ENCODE measurements at places on chromosomes 13 and 19.

DNA sequence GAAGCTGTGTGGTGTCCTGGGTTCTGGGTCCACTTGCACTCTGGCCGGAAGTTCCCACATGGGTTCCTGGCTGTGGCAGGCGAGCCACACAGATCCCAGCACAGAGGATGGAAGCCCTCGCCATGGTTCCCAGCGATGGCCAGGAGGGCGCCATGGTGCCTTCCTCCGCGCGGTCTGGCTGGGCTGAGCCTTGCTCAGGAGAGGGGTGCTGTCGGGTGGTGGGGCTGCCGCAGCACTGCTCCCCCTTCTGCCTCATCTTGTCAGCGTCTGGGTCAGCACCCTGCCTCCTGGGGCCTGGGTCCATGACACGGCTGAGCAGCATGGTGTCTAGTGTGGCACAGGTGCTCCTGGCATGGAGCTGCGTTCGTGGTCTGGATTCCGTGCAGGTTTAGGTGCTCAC is 33.5 kb downstream of the DOT1L start:
- no peak for DNase-seq

GRCh38 chr13:76696370-76696769 is 189.8 kb downstream of the KCTD12 start:
- no peak for DNase-seq

DNA sequence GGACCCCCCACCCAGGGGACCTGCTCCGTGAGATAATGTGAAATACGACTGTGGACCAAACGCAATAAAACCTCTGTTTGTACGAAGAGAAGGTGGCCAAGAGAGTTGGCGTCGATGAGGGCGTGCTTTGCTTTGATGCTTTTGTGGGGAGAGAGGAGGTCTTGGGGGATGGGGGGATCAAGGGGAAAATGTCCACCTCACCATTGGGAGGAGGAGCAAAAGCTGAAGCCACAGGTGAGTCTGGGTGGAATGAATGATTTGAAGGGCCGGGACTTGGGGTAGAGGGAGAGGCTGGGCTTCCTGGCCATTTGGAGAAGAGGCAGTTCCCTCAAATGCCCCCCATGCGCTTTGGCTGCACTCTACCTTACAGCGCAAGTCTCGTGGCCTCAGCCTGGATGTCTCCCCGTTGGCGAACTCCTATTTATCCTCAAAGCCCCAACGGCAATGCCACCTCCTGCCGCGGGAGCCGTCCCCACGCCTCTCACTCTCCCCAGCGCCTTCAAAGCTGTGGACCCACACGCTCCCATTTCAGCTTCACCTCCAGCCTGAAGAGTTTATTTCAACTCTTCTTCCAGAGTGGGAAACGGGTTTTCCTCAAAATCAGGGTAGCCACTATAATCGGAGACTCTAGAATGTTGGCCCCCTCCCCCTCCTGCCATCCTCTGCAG is 795 bp upstream of the ABCA7 start:
- no peak for DNase-seq

DNA sequence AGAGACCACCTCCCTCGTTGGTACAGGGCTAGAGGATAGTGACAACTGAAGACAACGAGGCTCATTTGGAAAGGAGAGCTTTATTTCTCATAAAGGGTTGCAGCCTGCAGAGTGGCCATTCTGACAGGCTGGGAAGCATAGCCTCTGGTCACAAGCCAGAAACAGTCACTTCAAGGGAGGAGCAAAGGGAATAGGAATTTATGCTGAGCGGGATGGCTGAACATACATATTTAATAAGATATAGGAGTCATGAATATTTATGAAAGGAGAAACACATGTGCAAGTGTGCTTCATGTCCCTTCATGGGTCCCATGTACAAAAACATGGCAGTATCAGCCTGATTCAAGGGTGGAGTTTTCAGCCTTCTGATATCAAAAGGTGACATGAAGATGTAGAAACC is 27.1 kb upstream of the URI1 start:
- no peak for DNase-seq

DNA sequence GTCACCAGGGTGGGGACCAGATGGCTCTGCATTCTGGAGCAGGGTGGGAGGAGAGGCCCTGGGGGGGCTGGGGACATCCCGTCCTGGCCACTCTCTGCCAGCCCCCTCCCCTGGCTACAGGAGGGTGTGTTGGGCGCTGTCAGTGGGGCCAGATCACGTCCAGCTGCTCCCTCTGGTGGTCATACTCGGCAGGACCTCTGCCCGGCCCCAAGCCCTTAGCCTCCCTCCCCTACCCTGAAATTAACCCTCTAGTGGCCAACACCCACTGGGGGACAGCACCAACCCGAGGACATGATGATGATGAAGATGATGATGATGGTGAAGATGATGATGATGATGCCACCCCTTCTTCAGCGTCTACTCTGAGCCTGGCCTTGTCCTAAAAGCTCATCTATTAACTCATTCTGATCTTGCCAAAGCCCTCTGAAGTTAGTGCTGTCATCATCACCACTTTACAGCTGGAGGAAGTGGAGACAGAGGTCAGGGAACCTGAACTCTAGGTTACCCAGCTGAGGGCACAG is 590 bp upstream of the LGI4 start:
- no peak for DNase-seq

DNA sequence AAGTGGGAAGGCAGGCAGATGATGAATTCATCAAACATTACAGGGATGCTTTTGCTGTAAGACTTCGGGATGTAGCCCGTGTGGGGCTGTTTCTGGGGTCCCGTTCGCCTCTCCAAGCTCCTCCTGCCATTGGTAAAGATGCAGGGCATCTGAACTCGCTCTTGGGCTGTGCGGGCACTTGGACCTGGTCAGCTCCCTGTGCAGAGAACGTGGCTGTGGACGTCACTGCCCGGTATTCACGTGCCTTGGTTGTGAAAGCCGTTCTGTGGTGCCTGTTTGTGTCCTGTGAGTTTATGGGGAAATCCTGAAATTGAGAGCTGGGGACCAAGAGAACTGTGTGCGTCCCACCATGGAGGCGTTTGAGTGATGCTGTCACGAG is 5.4 kb downstream of the TFDP1 start:
- no peak for DNase-seq

GRCh38 chr19:34041925-34042521 is 130.3 kb upstream of the LSM14A start:
- DNase-seq: peak; percentile 50

DNA sequence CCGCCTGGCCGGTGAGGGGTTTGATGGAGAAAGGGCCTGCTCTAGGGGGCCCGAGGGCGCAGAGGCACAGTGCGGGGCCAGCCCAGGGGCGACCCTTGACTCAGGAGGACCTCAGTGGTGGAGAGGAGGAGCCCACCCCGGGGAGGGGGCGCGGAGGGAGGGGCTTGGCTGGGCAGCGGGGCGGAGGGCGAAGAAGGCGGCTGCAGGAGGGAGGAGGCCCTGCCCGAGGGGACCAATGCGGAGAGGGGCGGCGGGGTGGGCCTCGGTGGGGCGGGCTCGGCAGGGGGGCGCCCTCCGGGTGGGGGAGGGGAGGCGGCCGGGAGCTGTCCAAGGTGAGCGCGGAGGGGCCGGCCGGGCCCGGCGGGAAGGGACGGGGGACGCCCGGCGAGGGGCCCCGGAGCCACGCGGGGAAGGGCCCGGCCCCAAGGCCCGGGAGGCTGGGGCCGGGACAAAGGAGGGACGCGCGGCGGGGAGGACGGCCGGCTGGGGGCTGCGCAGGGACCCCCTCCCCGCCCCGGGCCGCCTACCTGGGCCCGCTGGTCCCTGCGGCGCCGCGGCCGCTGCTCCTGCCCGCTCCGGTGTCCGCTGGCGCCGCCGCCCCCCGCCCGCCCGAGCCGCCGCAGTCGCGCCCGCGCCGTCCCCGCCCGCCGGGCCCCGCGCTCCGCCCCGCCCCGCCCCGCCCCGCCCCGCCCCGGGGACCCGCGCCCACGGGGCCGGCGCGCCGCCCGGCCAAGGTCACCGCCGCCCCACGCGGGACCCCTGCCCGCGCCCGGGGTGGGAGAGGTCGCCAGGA is at the start of gene DIRAS1:
TSS of gene DIRAS1 (minus strand) at position 596 of the 793 bp plus-strand sequence. CDS start 3,566 bp downstream, outside the sequence.
- no peak for DNase-seq

- no peak for DNase-seq
Observed at GRCh38 chr13:77891041-77891440, 27.6 kb downstream of the EDNRB start.

DNA sequence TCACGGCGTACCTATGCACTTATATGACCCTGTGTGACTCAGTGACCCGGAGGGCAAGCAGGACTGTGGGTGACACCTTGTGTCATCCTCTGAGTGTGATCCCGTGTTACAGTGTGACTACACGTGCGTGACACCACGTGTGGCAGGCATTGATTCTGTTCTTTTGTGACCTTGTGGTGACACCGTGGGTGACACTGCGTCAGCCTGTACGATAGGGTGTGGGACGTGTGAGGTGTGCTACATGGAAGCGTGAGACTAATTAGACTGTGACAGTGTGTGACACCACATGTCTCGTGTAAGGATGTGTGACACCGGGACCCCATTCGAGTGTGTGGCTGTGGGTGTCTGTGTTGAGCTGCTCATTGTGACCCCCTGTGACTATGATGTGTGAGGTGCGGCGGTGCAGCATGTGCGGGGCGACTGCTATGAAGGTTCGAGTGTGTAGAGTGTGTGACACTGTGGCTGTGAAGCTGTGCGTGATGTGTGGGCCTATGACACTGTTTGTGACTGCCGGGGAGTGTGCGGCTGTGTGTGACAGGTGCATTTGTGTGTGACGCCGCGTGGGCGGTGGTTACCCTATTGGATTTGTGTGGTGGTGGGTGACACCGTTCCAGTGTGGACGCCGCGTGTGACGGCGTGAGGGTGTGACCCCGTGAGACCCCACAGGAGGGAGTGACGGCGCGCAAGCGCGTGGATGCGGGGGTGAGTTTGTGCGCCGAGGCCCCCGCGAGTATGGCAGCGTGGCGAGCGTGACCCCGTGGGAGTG is 399 bp upstream of the SPTBN4 start:
- DNase-seq: peak; percentile 81

DNA sequence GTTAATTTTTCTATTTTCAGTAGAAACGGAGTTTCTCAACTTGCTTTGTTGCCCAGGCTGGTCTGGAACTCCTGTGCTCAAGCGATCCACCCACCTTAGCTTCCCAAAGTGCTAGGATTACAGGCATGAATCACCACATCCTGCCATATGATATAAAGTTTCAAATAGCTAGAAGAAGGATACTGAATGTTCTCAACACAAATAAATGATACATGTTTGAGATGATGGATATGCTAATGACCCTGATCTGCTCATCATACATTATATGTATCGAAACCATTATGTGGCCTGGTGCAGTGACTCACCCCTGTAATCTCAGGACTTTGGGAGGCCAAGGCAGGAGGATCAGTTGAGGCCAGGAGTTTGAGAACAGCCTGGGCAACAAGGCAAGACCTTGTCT is 11.5 kb downstream of the CIB3 start:
- DNase-seq: no peak

DNA sequence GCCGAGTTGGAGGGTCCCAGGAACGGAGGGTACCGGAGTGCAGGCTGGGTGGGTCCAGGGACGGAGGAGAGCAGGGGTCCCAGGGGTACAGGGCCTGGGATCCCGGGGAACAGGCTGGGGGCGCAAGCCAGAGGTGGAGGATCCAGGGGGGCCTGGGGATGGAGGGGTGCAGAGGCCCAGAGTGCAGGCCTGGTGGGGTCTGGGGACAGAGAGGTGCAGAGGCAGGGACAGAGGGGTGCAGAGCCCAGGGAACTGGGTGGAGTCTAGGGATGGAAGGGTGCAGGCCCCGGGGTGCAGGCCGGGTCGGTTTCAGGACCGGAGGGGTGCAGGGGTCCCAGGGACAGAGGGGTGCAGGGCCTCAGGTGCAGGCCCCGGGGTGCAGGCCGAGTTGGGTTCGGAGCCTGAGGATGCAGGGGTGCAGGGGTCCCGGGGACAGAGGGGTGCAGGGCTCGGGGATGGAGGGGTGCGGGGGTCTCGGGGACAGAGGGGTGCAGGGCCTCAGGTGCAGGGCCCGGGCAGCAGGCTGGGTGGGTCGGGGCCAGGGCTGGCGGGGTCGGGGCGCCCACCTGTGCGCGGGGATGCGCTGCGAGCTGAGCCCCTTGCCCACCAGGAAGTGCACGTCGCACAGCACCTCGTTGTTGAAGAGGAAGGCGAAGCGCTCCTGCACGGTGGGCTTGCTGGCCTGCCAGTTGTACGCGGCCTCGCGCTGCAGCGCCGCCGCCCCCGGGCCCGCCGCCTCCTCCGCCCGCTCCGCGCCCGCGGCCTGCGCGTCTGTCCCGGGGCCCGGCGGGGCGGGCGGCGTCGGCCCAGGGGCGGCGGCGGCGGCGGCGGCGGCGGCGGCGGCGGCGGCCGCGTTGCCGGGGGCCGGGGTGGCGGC is 545 bp downstream of the BTBD2 start:
- no peak for DNase-seq

DNA sequence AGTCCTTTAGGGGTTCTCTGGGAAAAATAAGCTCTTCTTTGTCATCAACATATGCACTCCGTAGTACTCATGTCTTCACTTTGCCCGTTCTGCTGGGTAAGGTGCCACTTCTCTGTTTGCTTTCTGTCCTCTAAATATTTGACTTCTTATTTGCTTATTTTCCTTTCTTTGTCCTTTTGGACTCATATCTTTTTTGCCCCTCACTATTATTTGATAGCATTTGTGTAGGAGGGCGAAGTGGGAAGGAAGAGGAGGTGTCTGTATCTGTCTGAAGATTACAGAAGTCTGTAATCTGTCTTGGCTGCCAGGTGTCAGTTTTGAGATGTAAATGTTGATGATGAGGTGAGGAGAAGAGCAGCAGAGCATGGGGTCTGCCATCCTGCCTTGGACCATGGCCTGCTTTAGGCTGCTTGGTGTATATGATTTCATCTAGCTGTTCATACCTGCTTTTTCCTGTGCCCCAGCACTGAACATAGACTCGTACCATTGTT is 30.8 kb downstream of the USPL1 start:
- DNase-seq: no peak

DNA sequence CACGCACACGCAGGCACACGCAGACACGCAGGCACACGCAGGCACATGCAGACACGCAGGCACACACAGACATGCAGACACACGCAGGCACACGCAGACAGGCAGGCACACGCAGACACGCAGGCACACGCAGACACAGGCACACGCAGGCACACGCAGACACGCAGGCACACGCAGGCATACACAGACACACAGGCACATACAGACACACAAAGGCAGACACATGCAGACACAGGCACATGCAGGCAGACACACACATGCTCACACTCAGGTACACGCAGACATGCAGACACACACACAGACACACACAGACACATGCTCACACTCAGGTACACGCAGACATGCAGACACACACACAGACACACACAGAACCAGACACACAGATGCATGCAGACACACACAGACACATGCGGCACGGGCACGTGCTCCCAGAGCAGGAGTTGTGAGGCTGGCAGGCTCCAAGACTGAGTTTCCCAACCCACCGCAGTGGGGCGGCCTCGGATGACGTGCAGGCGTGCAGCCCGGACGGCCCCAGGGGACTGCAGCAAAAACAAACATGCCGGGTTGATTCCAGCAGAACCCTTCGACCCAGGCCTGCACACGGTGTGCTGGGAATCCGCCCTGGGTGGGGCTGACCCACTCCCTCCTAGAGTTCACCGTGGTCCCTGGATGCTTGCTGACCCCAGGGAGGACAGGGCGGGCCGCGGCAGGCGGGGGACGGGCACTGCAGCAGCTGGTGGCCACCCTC is 100.0 kb downstream of the GADD45B start:
- DNase-seq: no peak
